ENCODE measurements at places on chromosomes 11 and 22.

DNA sequence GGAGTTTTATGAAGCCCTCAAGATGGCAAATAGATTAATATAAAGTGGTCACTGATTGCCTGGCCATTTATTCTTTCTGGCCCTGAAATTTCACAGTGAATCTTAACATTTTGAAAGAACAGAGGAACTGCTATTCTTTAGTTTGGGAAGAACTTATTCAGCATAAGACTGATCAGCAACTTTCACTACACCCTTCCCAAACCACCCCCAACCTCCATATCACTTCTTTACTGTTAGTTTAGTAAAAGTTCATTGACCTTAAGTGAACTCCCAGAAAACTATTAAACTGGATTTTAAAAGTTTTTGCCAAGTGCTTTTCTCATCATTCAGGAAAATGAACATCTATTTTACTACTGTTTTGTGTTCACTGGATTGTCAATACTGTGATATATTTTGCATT lies 77.4 kb downstream of the NARS2 start:
- DNase-seq, result no peak

GRCh38 chr11:115871161-115871760 lies 367.0 kb upstream of the CADM1 start:
- DNase-seq, result no peak

DNA sequence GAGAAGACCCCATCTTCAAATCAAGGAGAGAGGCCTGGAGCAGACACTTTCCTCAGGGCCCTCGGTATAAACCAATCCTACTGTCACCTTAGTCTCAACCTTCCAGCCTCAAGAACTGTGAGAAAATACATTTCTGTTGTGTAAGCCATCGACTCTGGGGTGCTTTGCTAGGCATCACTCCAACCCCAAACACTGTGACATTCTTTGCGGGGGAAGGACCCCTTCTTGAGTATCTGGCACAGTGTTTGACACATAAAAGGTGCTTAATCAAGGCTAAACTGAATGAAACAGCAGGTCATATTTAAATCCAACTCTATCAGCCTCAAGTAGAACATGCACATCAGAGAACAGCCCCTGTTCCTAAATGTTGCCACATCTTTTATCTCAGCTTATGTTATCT lies 558.1 kb downstream of the INSC start:
- no peak for DNase-seq

GRCh38 chr11:100731471-100731870 lies 44.4 kb downstream of the ARHGAP42 start:
- DNase-seq, result no peak

- DNase-seq, result no peak
Observed at GRCh38 chr11:112519751-112520150, 259.1 kb upstream of the PLET1 start.

Data from HuH-7 (cell line).